ENCODE measurements at places on chromosomes 11 and 22. TPM values are rescaled to one million over a fixed set of nuclear protein-coding genes. Genes with fewer than 3 reads are reported as not detected.

Gene MS4A3
- not detected for total RNA-seq

Gene RCOR2
- 0.13 TPM for total RNA-seq

Gene SERHL2
- 0.76 TPM for total RNA-seq

Gene PLA2G6
- 10.3 TPM for total RNA-seq

Gene PGA3
- total RNA-seq, result not detected

Gene MUC5AC
- not detected for total RNA-seq

Gene MMP10
- 15.0 TPM for total RNA-seq

Gene GTSE1
- 57.2 TPM for total RNA-seq

GRCh38 chr11:93613231-93613831, 48.2 kb upstream of the CEP295 start:
- no peak overlapping the region for H3K27ac ChIP-seq
- no peaks in the 10 kb centered on the region for H3K4me1 ChIP-seq
- no peaks in the 10 kb centered on the region for H3K27me3 ChIP-seq

DNA sequence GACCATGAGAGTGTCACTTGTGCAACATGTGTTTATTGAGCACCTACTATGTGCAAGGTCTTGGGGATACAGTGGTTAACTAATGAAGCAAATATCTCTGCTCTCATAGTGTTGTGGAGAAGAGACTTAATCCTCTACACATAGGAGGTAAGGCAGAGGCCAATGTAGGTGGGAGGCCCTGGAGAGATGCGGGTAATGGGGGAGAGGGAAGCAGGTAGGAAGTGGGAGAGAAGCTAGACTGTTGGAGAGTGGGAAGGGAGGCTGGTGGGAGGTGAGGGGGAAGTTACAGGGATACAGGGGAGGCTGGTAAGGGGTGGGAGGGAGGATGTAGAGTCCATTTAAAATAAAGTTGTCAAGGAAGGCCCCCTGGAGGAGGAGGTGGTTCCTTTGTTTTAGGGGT, 240.0 kb downstream of the MIAT start:
- H3K27ac ChIP-seq, result no peak overlapping the region
- DNase-seq, result no peak
- peaks cover 15% of the 10 kb centered on the region for H3K4me1 ChIP-seq
- no peak overlapping the region for H3K4me3 ChIP-seq
- no peaks in the 10 kb centered on the region for H3K36me3 ChIP-seq

- no peak for DNase-seq
- H3K27ac ChIP-seq, result no peak overlapping the region
- peaks cover 3% of the 10 kb centered on the region for H3K27me3 ChIP-seq
- H3K4me3 ChIP-seq, result no peak overlapping the region
- no peaks in the 10 kb centered on the region for H3K4me1 ChIP-seq
Observed at GRCh38 chr11:67048515-67049130, 8.0 kb upstream of the RHOD start.

- H3K27me3 ChIP-seq, result peaks cover 4% of the 10 kb centered on the region
- no peaks in the 10 kb centered on the region for H3K36me3 ChIP-seq
- H3K27ac ChIP-seq, result no peak overlapping the region
- H3K4me1 ChIP-seq, result peaks cover 1% of the 10 kb centered on the region
- H3K4me3 ChIP-seq, result no peak overlapping the region
Observed at GRCh38 chr11:120511820-120512738, 531 bp downstream of the GRIK4 start.

DNA sequence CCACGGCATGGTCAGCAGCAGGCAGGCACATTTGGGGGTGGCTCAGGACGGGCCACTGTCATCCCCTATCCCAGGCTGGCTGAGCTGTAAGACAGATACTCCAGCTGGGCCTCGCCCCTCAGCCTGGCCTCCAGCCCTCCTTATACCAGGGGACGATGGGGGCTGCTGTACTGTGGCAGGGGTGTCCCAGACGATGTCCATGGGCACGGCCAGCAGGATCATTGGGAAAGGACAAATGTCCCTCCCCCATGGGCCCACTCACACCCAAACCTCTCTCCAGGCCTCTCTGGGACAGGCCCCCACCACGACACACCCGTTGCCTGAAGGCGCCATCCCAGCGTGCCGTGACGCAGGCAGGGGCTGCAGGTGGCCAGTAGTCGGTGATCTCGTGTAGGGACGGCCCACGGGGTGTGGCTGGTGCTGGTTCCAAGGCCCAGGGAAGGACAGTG, 1.5 kb upstream of the IL17REL start:
- H3K27ac ChIP-seq, result no peak overlapping the region
- H3K4me3 ChIP-seq, result no peak overlapping the region
- H3K36me3 ChIP-seq, result no peaks in the 10 kb centered on the region
- DNase-seq, result no peak
- H3K27me3 ChIP-seq, result peaks cover 52% of the 10 kb centered on the region

- H3K36me3 ChIP-seq, result peaks cover 16% of the 10 kb centered on the region
- H3K27me3 ChIP-seq, result no peaks in the 10 kb centered on the region
- no peak overlapping the region for H3K27ac ChIP-seq
- peak overlapping the region; percentile 72 for H3K4me3 ChIP-seq
Observed at GRCh38 chr11:119108146-119108856, 1.2 kb downstream of the C2CD2L start.

DNA sequence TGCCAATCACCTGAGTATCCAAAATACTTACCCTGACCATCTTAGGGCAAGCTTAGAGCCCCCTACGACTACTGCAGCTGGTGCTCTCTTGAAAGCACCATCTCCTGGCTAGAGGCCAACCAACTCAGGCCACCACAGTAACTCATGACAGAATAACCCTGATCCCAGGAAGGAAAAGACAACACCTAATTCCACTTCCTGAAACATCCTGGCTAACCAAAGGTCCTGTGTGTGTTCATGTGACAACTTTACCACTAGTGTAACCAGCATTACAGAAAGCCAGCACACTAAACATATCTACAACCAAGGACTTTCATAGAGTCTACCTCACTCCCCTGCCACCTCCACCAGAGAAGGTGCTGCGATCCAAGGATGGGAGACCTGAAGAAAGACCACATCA, 17.4 kb upstream of the TMEM45B start:
- H3K4me1 ChIP-seq, result no peaks in the 10 kb centered on the region
- H3K27ac ChIP-seq, result no peak overlapping the region
- H3K36me3 ChIP-seq, result no peaks in the 10 kb centered on the region
- DNase-seq, result no peak

DNA sequence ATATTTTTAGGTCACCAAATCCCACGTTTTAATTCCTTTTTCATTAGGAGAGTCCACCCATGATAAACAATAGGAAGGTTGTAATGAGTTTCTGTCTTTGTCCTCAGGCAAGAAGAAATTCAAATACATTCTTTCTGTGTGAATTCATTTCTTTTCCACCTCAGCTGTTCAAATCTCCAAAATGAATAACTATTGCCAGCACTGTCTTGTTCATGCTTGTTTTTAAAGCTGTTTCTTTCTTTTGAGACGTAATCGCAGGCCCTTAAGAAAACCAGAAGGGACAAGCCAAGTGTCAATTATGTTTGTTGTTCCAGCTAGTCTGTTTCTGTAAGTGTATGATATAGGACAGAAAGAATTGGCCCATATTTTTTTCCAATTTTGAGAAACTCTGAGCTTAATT, 20.2 kb downstream of the MMP27 start:
- no peak overlapping the region for H3K27ac ChIP-seq
- no peak for DNase-seq

- no peak overlapping the region for H3K27ac ChIP-seq
- no peak for DNase-seq
- no peak overlapping the region for H3K4me3 ChIP-seq
- H3K27me3 ChIP-seq, result peaks cover 4% of the 10 kb centered on the region
Observed at GRCh38 chr11:45237711-45238315, 48.3 kb downstream of the SYT13 start.

DNA sequence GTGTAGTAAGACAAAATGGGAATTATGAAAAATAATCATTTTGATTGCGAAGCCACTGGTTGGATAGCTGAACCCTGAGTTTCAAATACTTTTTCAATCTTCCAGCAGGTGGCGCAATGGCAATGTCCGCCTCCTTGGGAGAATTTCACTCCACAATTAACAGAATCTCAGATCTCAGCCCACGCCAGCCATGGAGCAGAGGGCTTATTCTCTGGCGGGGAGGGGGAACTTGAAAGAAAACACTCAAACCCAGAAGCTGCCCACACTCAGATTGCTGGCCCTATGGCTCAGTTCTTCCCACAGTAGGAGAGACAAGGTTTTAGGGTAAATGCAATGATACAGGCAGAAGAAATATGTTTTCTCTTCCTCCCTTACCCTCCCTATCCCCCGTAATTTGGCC, 38.7 kb upstream of the RCN1 start:
- no peaks in the 10 kb centered on the region for H3K4me1 ChIP-seq
- DNase-seq, result peak; percentile 61
- H3K27me3 ChIP-seq, result peaks cover 30% of the 10 kb centered on the region
- no peaks in the 10 kb centered on the region for H3K36me3 ChIP-seq
- no peak overlapping the region for H3K27ac ChIP-seq

DNA sequence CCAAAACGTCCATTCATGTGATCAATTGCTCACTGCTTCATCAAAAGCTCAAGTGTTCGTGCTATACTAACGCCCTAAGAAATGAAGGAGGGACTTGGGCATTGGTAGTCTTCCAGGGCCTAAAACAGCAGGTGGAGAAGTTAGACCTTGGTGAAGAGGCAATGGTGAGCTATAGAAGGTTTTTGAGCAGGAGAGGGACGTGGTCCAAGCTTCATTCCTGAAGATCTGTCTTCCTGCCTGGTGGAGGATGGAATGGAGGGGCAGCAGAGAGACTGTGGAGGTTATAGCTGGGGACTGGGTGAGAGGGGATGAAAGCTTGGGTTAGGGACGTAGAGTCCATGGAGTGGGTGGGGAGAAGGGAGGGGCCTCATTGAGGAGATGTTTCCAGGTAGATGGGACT, 97.7 kb downstream of the TP53I11 start:
- no peaks in the 10 kb centered on the region for H3K4me1 ChIP-seq
- no peak for DNase-seq
- H3K36me3 ChIP-seq, result no peaks in the 10 kb centered on the region
- no peaks in the 10 kb centered on the region for H3K27me3 ChIP-seq
- no peak overlapping the region for H3K4me3 ChIP-seq

- H3K4me1 ChIP-seq, result no peaks in the 10 kb centered on the region
- no peak overlapping the region for H3K27ac ChIP-seq
- DNase-seq, result no peak
- H3K27me3 ChIP-seq, result no peaks in the 10 kb centered on the region
- H3K36me3 ChIP-seq, result no peaks in the 10 kb centered on the region
- H3K4me3 ChIP-seq, result no peak overlapping the region
Observed at GRCh38 chr11:110530900-110531741, 101.4 kb downstream of the FDX1 start.

- no peaks in the 10 kb centered on the region for H3K27me3 ChIP-seq
- DNase-seq, result no peak
- peaks cover 12% of the 10 kb centered on the region for H3K4me1 ChIP-seq
- H3K27ac ChIP-seq, result no peak overlapping the region
- no peak overlapping the region for H3K4me3 ChIP-seq
Observed at GRCh38 chr11:23211221-23211620, 350.9 kb upstream of the CCDC179 start.

GRCh38 chr11:106304274-106304673, 226.8 kb downstream of the AASDHPPT start:
- no peaks in the 10 kb centered on the region for H3K27me3 ChIP-seq
- no peak overlapping the region for H3K27ac ChIP-seq
- no peaks in the 10 kb centered on the region for H3K4me1 ChIP-seq
- H3K36me3 ChIP-seq, result no peaks in the 10 kb centered on the region
- no peak overlapping the region for H3K4me3 ChIP-seq

DNA sequence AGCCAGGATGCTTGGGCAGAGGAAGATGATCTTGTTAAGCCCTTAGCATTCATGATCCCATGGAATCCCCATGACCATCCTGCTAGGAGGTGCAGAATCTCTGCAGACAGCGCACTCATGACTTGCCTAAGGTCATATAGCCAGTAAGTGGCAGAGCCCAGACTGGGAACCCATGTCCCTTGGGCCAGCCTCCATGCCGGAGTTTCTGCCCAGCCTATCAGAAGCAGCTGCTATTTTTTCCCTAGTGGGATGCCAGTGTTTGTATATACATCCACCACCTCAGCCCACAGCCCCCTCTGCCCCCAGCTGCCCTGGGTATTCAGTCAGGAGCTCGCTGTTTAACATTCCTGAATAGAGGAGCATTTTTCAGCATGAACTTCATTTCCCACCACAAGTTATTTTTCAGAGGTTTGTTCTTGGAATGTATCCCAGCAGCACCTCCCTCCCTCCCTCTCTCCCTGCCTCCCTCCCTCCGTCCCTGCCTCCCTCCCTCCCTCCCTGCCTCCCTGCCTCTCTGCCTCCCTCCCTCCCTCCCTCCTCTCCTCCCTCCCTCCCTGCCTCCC, 34.4 kb upstream of the SUSD2 start:
- no peak overlapping the region for H3K27ac ChIP-seq
- no peaks in the 10 kb centered on the region for H3K27me3 ChIP-seq
- DNase-seq, result peak; percentile 72
- no peak overlapping the region for H3K4me3 ChIP-seq
- peaks cover 15% of the 10 kb centered on the region for H3K4me1 ChIP-seq

DNA sequence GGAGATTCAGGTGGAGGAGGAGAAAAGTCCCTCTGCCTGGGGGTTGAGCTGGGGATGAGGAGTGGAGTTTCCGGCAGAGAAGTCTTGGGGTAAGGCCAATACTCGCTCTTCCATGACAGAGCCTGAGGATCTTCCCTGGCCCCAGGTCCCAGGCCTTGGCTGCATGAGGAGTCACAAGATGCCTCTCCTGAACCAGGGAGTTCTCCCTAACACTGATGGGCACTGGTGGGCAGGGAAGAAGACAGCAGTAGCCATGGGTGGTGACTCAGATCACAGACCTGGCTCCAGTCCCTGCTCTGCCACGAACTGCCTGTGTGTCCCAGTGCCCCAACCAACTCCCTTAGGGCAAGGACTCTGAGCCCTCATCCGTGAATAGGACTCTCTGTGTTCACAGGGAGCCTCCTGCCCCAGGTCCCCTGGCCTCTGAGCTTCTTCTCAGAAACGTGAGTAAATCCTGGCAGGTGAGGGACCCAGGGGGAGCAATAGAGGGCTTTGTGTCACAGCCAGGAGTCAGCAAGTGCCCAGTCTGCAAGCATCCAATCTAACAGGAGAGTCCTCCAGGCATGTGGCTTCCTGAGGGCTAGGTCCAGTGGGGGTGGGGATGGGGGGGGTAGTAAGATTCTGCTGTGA, 45.5 kb upstream of the FTH1 start:
- H3K27ac ChIP-seq, result no peak overlapping the region
- H3K27me3 ChIP-seq, result no peaks in the 10 kb centered on the region
- no peak overlapping the region for H3K4me3 ChIP-seq
- no peak for DNase-seq

GRCh38 chr22:17097062-17097461, 12.3 kb downstream of the IL17RA start:
- DNase-seq, result no peak

DNA sequence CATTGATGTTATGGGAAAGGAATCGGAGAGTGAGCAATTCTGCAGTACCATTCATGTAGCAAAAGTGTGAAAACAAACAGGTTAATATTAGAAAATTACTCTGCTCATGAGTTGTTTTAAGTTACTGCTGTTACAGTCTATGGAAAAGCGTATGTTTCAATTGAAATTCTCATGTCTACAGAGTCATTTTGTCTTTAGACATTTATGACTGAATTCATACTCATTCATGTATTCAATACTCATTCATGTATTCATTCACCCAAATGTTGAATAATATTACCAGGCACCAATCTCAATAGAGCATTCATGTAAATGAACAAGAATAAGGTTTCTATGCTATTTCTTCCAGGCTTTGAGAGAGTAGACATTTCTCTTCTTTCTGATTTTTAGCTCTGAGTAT, 8.1 kb downstream of the FLI1 start:
- no peak overlapping the region for H3K4me3 ChIP-seq
- H3K36me3 ChIP-seq, result peaks cover 9% of the 10 kb centered on the region
- H3K27me3 ChIP-seq, result no peaks in the 10 kb centered on the region
- no peak for DNase-seq
- H3K4me1 ChIP-seq, result peaks cover 91% of the 10 kb centered on the region

GRCh38 chr11:132576706-132577105, 955.6 kb downstream of the OPCML start:
- no peak overlapping the region for H3K27ac ChIP-seq
- no peak for DNase-seq
- no peaks in the 10 kb centered on the region for H3K4me1 ChIP-seq
- H3K4me3 ChIP-seq, result no peak overlapping the region
- no peaks in the 10 kb centered on the region for H3K27me3 ChIP-seq

Data from endothelial cell of umbilical vein (primary cell).